ENCODE measurements at places on chromosomes 16 and 17. TPM values are rescaled to one million over a fixed set of nuclear protein-coding genes. Genes with fewer than 3 reads are reported as not detected.

- no peaks in the 10 kb centered on the region for H3K4me1 ChIP-seq
- no peaks in the 10 kb centered on the region for H3K27me3 ChIP-seq
- no peaks in the 10 kb centered on the region for H3K36me3 ChIP-seq
- no peak overlapping the region for H3K27ac ChIP-seq
These were observed 77.5 kb upstream of the N4BP1 start for GRCh38 chr16:48687421-48688038.

DNA sequence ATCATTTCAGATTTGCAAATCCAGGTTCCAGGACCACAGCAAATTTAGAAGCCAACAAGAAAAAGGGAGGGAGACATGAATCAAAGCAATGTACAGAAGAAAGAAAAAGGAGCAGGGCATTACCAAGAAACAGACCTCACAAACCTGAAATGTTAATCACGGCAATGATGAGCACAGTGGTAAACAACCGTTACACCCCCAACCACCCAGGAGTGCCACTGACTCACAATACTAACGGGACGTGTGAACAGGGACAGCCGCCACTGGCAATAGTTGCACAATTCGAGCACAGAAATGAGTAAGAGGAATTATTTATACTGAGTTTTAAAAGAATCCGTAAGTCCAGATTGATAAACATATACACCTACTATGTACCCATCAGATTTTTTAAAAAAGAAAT, 13.8 kb downstream of the USP22 start:
- H3K4me1 ChIP-seq: peaks cover 5% of the 10 kb centered on the region
- DNase-seq: no peak
- H3K4me3 ChIP-seq: no peak overlapping the region
- H3K27ac ChIP-seq: no peak overlapping the region
- peaks cover 55% of the 10 kb centered on the region for H3K36me3 ChIP-seq

Gene TNFRSF17
- total RNA-seq: 3.3 TPM

DNA sequence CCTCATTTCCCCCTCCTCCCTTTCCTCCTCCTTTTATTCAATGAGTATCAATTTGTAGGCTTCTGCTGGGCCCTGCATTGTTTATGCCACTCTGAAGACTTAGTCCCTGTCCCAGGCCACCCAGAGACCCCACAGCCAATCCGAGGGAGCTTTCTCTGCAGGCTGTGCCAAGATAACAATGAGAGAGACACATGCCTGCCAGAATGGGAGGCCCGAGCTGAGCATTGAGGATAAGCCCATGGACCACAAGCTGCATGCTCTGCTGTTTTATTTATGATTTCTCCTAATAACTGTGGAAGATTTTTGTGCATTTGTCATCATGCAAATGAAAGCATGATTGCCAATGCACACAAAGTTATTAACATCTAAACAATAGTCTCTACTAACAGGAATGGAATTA, 3.0 kb downstream of the RCVRN start:
- no peaks in the 10 kb centered on the region for H3K4me1 ChIP-seq
- no peak overlapping the region for H3K27ac ChIP-seq
- H3K36me3 ChIP-seq: no peaks in the 10 kb centered on the region
- H3K27me3 ChIP-seq: peaks cover 24% of the 10 kb centered on the region
- no peak for DNase-seq
- no peak overlapping the region for H3K4me3 ChIP-seq

GRCh38 chr16:89006036-89006752, 29.2 kb upstream of the CBFA2T3 start:
- H3K36me3 ChIP-seq: peaks cover under 1% of the 10 kb centered on the region
- H3K27ac ChIP-seq: no peak overlapping the region
- no peak overlapping the region for H3K4me3 ChIP-seq
- H3K27me3 ChIP-seq: no peaks in the 10 kb centered on the region
